ENCODE measurements at places on chromosomes 3 and 15.

GRCh38 chr3:36546226-36546625 lies 165.9 kb downstream of the STAC start:
- no peak for DNase-seq

DNA sequence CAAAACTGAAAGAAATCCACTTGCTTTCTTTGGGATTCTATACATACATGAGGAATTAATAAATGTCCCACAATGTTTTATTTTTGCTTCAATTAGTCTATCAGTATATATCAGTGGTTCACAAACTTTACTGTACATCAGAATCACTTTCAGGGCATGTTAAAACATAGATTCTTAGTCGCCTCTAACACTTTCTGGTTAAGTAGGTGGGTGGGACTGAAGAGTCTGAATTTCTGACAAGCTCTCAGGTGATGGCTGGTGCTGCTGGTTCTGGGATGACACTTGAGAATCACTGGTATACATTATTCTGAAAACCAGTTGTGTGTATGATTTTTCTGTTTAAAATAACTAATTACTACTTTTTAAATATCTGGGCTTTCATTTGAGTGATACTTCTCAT lies 393.3 kb downstream of the TBC1D5 start:
- DNase-seq, result no peak

DNA sequence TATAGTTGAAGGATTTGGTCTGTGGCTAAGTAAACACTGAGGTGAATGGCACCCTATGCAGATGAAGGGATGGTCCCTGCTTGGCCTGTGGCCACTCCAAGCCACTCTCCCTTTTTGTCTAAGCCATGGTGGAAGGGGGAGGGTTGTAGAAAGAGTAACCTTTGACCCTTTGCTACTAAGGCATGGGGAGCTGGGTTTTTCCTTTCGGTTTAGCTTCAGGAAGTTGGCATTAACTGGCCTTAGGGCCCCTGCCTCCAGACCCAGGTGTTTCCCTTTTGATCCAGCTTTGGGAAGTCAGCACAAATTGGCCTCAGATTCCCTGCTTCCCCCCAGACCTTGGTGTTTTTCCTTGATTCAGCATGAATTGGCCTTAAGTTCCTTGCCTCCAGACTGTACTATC lies 49.5 kb downstream of the EFCAB12 start:
- DNase-seq, result peak; percentile 0

DNA sequence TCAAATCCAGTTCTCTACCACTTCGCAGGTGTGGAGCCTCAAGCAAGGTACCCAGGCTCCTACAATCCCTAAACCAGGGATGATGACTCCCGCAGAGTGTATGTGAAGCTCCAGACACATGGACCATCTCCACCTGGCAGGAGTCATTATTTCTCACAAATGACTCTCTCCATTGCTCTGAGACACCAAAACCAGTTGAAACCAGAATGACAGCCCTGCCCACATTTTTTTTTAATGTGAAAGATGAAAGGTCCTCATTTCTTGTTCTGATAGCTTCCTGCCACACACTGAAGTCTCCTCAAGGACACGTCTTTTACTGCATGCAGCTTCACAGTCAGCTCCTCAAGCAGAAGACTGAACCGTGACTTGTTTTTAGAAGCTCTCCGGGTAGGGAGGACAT lies 61.4 kb upstream of the ZBTB38 start:
- DNase-seq, result no peak
